ENCODE measurements at places on chromosomes 1 and 21. TPM values are rescaled to one million over a fixed set of nuclear protein-coding genes. Genes with fewer than 3 reads are reported as not detected.

The TDRD10 gene
- polyA plus RNA-seq: 1.8 TPM

The BRDT gene
- not detected for polyA plus RNA-seq

- DNase-seq: no peak
Observed at GRCh38 chr1:185473186-185473585, 156.1 kb upstream of the IVNS1ABP start.

The LORICRIN gene
- not detected for polyA plus RNA-seq

The FCER1A gene
- 0.28 TPM for polyA plus RNA-seq

- no peak for DNase-seq
Observed at GRCh38 chr1:233695901-233696300, 82.0 kb downstream of the KCNK1 start.

The FCGR3A gene
- 3.1 TPM for polyA plus RNA-seq

DNA sequence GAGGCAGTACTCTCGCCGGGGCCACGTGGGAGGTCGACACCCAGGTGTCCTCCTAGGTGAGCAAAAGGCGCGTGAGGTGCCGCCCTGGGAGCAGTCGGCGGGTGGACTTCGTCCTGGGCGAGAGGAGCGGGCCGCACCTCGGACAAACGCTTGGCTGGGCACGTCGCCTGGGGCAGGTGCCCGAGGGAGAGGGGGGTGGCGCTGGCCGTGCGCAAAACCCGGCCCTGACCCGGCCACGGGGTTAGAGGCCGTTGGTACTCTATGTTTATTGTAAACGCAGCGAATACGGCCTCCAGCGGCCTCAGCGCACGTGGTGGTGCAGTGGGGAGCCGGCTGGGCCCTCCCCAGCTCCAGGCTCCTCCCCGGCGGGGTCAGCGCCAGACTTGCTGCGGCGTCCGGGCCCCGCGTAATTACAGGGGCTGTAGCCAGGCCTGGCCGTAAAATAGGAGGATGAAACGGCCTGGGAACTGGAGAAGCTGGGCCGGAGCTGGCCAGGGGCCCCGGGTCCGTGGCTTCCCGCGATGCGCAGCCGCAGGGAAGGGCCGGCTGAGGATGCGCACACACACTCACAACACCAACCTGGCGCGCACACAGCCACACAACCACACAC, 1.6 kb upstream of the EFNA1 start:
- peak; percentile 94 for DNase-seq

- DNase-seq: no peak
Observed at GRCh38 chr1:23551849-23552248, 7.5 kb downstream of the ID3 start.

GRCh38 chr21:36134803-36135390, at the start of gene CBR3:
CBR3 (plus strand) TSS chr21:36135079; CDS start chr21:36135193, 114 bp downstream.
- DNase-seq: no peak

The HSPB7 gene
- polyA plus RNA-seq: 13.2 TPM

DNA sequence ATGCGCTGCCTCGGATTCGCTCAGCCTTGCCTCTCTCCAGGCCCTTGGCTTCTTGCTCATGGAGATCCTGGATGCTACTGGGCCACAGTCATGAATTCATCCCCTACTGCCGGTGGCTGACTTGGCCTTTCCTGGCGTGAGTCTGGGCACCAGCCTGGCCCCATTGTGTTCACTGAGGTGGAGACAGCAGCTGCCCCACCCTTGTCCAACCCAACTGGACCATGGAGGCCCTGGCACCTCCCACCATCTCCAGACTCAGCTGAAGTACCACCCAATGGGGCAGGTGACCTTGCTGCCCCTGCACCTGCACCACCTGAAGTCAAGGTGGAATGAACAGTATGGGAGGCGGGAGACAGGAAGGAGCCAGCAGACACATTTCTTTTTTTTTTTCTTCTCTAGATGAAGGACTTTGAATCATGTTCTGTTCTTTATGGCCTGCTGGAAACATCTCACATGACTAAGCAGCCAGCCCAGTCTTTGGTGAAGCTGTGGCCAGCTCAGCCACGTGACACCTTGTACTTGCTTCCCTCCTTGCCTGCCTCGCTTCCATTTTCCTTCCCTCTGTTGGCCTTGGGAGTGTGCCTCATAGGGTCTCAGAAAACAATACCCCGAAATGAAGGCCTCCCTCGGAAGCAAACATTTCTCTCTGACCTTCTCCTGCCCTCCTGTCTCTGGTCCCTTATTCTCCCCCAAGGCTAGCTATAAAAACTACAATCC, 3.8 kb upstream of the SLC30A2 start:
- DNase-seq: peak; percentile 92

DNA sequence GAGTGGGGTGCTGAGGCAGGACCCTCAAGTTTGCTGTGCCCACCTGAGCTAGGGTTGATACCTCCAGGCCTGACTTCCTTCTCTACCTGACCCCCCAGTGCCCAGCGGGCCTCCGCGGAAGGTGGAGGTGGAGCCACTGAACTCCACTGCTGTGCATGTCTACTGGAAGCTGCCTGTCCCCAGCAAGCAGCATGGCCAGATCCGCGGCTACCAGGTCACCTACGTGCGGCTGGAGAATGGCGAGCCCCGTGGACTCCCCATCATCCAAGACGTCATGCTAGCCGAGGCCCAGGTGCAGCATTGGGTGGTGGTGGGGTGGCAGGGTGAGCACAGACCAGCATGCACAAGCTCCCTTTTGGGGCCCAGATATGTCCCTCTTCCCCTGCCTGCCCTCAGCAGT, 51.3 kb upstream of the KDM4A start:
- DNase-seq: no peak

- no peak for DNase-seq
Observed at GRCh38 chr21:44699502-44700001, 2.6 kb downstream of the KRTAP10-12 start.

DNA sequence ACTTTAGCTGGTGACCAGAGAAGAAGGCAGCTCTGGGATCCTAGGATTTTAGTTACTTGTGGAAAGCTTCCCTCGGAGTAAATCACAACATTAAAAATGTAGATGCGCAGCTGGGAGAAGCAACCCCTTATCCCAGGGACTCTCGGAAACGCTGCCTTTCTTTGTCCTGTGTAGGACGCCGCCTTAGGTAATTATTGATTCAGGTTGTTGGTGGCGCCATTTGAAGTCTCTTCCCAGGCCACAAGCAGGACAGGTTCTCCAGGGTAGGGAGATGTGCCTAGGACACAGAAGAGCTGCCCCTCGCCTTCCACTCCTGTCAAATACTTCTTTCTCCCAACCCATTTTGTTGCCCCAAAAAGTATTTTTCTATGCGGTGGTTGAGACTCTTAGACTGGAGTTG, 10.3 kb downstream of the SLC37A1 start:
- DNase-seq: no peak

DNA sequence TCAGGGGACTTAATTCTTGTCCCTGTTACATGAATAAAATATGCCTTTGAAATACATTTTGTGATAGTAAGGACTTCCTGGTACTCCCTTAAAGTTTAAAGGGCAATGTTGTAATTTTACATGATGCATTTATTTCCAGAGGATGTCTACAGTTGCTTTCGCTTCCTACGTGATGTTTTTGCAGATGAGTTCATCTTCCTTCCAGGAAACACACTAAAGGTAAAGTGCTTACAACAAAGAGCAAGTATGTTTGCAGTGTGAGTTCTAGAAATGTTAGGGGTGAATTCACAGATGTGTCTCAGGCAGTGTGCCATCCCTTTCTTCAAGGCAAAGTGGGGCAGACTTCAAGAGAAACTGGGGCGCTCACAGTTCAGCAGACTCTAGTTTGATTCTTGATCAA, 31.2 kb downstream of the GNPAT start:
- no peak for DNase-seq

GRCh38 chr1:150558303-150558704, 9.1 kb downstream of the ADAMTSL4 start:
- DNase-seq: no peak

DNA sequence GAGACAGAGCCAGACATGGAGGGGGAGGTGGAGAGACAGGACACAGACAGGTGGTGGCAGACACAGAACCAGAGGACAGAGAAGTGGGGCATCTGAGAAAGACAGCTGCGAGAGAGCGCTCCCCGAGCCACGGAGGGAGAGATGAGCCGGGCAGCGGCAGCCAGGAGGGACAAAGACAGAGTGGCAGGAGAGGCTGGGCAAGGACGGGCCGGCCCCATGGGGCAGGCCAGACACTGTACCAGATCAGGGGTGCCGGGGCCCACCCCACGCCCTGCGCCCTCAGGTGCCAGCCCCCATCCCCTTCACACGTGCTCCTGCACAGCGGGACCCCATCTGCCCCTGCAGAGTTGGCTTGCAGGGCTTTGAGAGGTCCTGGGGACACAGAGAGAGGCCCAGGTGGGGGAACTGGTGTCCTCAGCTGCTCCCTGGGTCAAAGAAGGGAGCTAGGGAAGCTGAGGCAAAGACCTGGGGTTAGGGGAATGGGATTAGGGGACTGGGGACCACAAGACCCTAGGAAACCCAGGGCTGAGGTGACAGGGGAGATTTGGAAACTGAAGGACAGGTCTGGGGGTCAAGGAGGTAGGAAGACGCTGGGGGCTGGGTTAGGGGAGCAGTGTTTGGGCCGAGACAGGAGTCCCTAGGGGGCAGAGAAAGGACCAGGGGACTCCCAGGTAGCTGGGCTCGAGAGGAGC, 643 bp downstream of the FNDC5 start:
- DNase-seq: peak; percentile 41

The AQP10 gene
- polyA plus RNA-seq: 11.1 TPM

DNA sequence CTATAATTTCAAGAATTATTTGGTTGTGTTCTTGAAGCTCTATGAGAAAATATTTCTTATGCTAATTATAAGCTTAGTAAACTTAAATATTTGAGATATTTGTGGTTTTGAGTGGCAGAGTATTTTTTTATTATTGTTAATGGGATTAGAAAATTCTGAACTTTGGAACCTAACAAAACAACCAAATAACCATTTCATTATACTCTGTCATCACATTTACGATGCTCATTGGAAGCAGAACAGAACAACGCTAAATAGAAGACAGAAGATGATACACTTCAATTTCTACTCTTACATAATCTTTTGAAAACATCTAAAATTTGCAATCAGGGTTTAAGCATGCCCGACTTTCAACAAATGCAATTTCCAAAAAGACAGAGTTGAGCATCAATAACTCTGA, 270.2 kb downstream of the PTPRC start:
- no peak for DNase-seq

The VSIG8 gene
- 0.06 TPM for polyA plus RNA-seq

DNA sequence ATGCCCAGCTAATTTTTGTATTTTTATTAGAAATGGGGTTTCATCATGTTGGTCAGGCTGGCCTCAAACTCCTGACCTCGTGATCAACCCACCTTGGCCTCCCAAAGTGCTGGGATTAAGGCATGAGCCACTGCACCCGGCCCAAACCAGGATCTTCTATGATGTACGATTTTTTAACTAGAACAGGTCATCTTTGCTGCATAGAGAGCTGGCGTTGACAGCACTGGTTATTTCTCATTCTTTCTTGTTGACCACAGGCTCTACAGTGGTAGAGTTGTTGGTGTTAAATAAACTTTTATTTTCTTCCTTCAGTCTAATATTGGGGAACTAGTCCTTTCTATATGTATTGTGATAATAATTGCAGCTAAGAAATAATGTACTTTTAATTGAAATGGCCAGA, 3.8 kb upstream of the MAB21L3 start:
- DNase-seq: no peak

- peak; percentile 63 for DNase-seq
Observed at GRCh38 chr1:227323171-227323966, 5.1 kb upstream of the CDC42BPA start.

The KRTAP7-1 gene
- polyA plus RNA-seq: not detected

The C1orf141 gene
- polyA plus RNA-seq: 0.22 TPM

DNA sequence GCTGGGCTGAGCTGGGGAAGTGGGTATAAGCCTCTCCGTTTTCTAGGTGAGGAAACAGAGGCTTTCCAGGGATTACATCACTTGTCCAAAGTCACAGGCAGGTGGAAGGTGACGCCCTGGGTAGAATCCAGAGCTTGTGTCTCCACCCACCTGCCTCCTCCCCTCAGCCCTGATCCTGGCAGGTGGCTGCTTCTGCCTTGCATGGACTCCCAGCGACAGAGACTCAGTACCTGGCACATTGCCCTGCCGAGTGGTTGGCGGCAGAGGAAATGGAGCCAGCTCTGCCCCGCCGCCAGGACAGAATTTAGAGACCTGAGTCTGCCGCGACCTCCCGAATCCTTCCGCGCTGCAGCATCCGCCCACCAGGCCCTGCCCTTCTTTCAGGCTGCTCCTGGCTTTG, 2.1 kb downstream of the PLA2G2E start:
- peak; percentile 51 for DNase-seq

DNA sequence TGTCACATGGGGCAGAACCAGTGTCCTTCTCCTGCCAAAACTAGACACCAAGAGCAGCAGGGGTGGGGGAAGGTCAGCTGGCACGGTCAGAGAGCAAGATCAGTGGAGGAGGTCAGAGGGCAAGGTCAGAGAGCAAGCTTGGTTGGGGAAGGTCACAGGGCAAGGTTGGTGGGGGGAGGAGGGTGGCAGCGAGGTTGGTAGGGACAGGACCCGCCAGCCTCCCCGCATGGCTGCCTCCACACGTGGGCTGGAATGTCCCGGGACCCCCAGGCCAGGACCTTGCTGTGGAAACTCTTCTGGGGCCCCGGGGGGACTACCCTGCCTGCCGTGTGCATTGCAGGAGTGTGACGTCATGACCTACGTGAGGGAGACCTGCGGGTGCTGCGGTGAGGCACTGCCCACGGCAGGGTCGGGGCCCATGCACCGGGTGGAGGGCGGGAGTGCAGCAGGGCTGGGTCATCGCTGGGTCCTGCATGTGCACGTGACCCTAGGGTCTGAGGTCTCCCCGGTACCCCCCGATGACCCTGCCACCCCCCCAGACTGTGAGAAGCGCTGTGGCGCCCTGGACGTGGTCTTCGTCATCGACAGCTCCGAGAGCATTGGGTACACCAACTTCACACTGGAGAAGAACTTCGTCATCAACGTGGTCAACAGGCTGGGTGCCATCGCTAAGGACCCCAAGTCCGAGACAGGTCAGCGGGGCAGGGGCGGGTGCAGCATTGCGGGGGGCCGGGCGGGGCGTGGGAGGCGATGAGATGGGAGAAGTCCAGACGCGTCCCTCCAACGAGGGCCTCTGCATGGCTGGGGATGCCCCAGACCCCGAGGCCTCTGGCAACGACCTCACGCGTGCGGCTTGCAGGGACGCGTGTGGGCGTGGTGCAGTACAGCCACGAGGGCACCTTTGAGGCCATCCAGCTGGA, 27.3 kb downstream of the COL6A2 start:
- no peak for DNase-seq

The KCNJ15 gene
- polyA plus RNA-seq: 0.25 TPM

- peak; percentile 74 for DNase-seq
Observed at GRCh38 chr1:234602334-234603220, 7.4 kb downstream of the IRF2BP2 start.

The TIAM1 gene
- 6.3 TPM for polyA plus RNA-seq

Data from large intestine (tissue), 12 donors.